Adrenal gland (tissue), 19 donors: ENCODE measurements at places on chromosomes 11 and 22. TPM values are rescaled to one million over a fixed set of nuclear protein-coding genes. Genes with fewer than 3 reads are reported as not detected.

The ANO3 gene
- total RNA-seq, result 0.79 TPM

The CRYBB3 gene
- total RNA-seq, result not detected

The SSRP1 gene
- total RNA-seq, result 54.8 TPM

The INPP5J gene
- total RNA-seq, result 8.1 TPM

The TBCEL gene
- total RNA-seq, result 21.0 TPM

The SCGB2A2 gene
- total RNA-seq, result not detected

The DEPDC7 gene
- total RNA-seq, result not detected

The NEFH gene
- 26.1 TPM for total RNA-seq

The DNHD1 gene
- total RNA-seq, result 5.9 TPM

The DUSP8 gene
- 0.26 TPM for total RNA-seq

The CYTH4 gene
- total RNA-seq, result 36.2 TPM

The RAB36 gene
- 13.0 TPM for total RNA-seq

The SMIM35 gene
- total RNA-seq, result not detected

The MIOX gene
- total RNA-seq, result not detected

The CNGA4 gene
- total RNA-seq, result 0.39 TPM

The FRMD8 gene
- 42.9 TPM for total RNA-seq

The GNAZ gene
- 6.3 TPM for total RNA-seq

The PHF21B gene
- 1.8 TPM for total RNA-seq

The RASSF10 gene
- total RNA-seq, result not detected

The PHLDA2 gene
- total RNA-seq, result not detected

The OR10D3 gene
- total RNA-seq, result not detected

The RFPL3 gene
- total RNA-seq, result not detected

The ROM1 gene
- total RNA-seq, result 22.3 TPM

The BCL2L13 gene
- 102 TPM for total RNA-seq

The KCNQ1 gene
- total RNA-seq, result 305 TPM

The NXPE4 gene
- not detected for total RNA-seq

The RELT gene
- total RNA-seq, result 5.9 TPM

The OR2AG2 gene
- total RNA-seq, result not detected

The MS4A3 gene
- total RNA-seq, result not detected

The CHID1 gene
- 95.7 TPM for total RNA-seq

The ZC3H12C gene
- total RNA-seq, result 22.4 TPM

The EIF3M gene
- 233 TPM for total RNA-seq

The OR51B5 gene
- total RNA-seq, result not detected

The TMEM126B gene
- 41.1 TPM for total RNA-seq

The CCDC73 gene
- total RNA-seq, result not detected

The TRPC6 gene
- total RNA-seq, result 0.57 TPM

The IFTAP gene
- total RNA-seq, result 22.2 TPM

The MPEG1 gene
- total RNA-seq, result 38.9 TPM

The SCGB1C1 gene
- total RNA-seq, result not detected

The PVALB gene
- total RNA-seq, result not detected

The NXPE1 gene
- not detected for total RNA-seq

The UCP2 gene
- 29.7 TPM for total RNA-seq

The C1QTNF6 gene
- total RNA-seq, result 9.8 TPM

The MS4A6A gene
- 190 TPM for total RNA-seq

The RBMXL2 gene
- total RNA-seq, result not detected

The TCF20 gene
- 19.6 TPM for total RNA-seq

The BTG4 gene
- total RNA-seq, result not detected

The MSANTD4 gene
- total RNA-seq, result 19.3 TPM

The TANGO2 gene
- 50.7 TPM for total RNA-seq

The MAP6 gene
- 23.7 TPM for total RNA-seq

The KCNJ11 gene
- 3.2 TPM for total RNA-seq

The P2RY6 gene
- total RNA-seq, result 3.7 TPM

The OR52I1 gene
- not detected for total RNA-seq

The ARVCF gene
- 8.7 TPM for total RNA-seq

The RIMBP3C gene
- total RNA-seq, result 0.52 TPM
